Vagina (tissue), 2 donors: ENCODE measurements at places on chromosomes 6 and 20.
A peak's percentile ranks its signal among the peaks of the same experiment; 100 is the strongest.

- no peak overlapping the region for H3K4me3 ChIP-seq
- peak; percentile 58 for DNase-seq
- no peaks in the 10 kb centered on the region for H3K27me3 ChIP-seq
- no peaks in the 10 kb centered on the region for H3K36me3 ChIP-seq
- no peak overlapping the region for H3K27ac ChIP-seq
Observed at GRCh38 chr6:45626087-45626891, 248.6 kb upstream of the SUPT3H start.

DNA sequence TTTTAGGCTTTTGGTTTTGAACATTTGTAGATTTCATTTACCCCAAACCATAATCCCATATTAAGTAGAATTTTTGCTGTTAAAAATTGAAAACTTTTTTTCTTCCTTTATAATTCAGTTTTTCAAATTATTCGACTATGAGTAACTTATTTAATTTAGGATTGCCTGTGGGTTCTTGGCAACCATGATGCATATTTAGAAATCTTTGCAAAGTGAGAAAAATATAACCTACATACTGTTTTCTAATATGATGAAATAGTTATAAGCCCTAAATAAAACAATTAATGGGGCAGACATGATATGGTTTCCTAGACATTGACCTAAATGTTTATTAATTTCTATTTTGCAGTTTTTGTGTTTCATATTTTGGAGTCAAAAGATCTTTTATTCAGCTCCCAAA, 23.6 kb downstream of the NEDD9 start:
- peak overlapping the region; percentile 53 for H3K27ac ChIP-seq
- H3K4me1 ChIP-seq: peaks cover 70% of the 10 kb centered on the region
- H3K4me3 ChIP-seq: no peak overlapping the region
- no peak for DNase-seq
- H3K36me3 ChIP-seq: no peaks in the 10 kb centered on the region
- no peaks in the 10 kb centered on the region for H3K27me3 ChIP-seq

GRCh38 chr6:150220634-150221551, 78.0 kb downstream of the PPP1R14C start:
- no peak overlapping the region for H3K4me3 ChIP-seq
- H3K27ac ChIP-seq: no peak overlapping the region
- no peaks in the 10 kb centered on the region for H3K4me1 ChIP-seq
- no peak for DNase-seq
- H3K36me3 ChIP-seq: no peaks in the 10 kb centered on the region

DNA sequence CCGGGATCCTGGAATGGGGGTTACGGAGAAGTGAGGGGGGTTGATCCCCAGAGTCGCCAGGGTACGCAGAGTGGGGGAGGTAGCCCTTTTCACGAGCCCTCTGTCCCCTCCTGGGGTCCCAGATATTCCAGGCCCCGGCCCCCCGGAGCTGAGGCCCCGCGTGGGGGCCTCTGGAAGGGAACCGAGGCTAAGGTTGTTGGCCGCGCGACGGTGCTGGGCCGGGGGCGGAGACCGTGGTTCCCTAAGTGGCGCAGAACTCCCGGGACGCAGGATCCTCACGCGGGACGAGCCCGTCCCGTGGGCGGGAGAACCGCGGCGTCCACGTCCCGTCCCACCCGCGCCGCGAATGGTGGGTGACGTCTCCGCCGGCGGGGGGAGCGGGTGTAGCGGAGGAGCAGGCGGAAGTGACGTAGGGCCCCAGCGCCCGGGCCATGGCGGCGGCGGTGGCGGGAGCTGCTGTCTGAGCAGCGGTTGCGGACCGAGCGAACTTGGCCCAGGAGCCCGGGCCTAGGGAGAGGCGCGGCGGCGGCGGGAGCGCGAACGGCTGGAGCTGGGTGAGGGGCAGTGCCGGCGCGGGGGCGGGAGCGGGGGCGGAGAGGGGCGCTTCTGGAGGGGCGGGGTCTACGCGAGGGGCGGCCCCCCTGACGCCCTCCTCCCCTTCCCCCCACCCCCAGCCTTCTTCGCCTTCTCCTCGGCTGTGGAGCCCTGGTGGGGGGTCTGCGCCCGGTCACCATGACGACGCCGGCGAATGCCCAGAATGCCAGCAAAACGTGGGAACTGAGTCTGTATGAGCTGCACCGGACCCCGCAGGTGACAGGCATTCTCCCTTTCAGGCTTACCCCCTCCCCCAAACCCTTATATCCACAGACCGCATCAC, at the start of gene RING1:
Gene RING1 (plus strand): TSS at position 410 of the 877 bp plus-strand sequence. CDS start 323 bp downstream, at position 733.
- no peak for DNase-seq
- H3K4me1 ChIP-seq: peaks cover 56% of the 10 kb centered on the region
- no peaks in the 10 kb centered on the region for H3K27me3 ChIP-seq
- H3K4me3 ChIP-seq: peak within 1 kb of the TSS; percentile 93

DNA sequence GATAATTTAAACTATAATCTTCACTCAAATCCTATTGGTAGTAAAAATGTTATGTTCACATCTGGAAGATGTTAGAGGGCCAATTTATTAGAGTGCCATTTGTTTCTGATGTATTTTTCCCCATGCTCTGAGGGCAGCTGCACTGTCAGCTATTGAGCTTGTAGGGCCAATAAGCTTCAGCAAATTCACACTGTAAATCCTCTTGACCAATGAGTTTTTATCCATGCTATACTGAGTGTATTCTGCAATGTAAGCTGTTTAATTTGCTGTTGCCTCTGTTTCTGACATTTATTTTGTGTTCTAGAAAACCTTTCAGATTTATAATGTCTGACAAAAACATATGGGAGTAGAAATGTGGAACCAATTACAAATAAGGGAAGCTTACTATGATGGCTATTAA, 62.6 kb downstream of the OGFRL1 start:
- H3K4me3 ChIP-seq: no peak overlapping the region
- no peak for DNase-seq
- no peaks in the 10 kb centered on the region for H3K27me3 ChIP-seq

- no peaks in the 10 kb centered on the region for H3K36me3 ChIP-seq
- peaks cover 31% of the 10 kb centered on the region for H3K4me1 ChIP-seq
- no peaks in the 10 kb centered on the region for H3K27me3 ChIP-seq
- H3K27ac ChIP-seq: no peak overlapping the region
- no peak for DNase-seq
Observed at GRCh38 chr6:132135409-132135808, 184.2 kb upstream of the CCN2 start.

GRCh38 chr20:45500022-45500421, 15.4 kb downstream of the SPINT3 start:
- no peak overlapping the region for H3K4me3 ChIP-seq
- H3K27me3 ChIP-seq: no peaks in the 10 kb centered on the region
- no peak for DNase-seq
- no peaks in the 10 kb centered on the region for H3K4me1 ChIP-seq
- H3K27ac ChIP-seq: no peak overlapping the region

DNA sequence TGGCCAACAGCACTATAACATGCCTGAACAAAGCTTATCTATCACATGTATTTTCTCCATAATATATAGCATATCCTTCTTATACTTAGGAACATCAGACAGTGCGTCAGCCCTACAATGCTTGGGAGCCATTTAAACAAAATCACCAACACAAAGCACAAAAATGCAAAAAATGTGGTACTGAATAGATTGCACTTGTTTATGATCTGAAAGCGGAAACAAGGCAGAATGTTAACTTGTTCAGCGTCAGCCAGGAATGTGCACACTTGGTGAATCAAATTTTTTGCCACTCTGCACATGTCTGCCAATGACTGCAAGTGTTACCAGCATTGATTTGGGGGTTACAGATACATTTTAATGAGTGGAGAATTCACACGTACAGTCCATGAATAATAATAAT, 14.8 kb downstream of the SLC35A1 start:
- no peak overlapping the region for H3K27ac ChIP-seq
- no peak for DNase-seq
- no peaks in the 10 kb centered on the region for H3K4me1 ChIP-seq
- H3K27me3 ChIP-seq: no peaks in the 10 kb centered on the region
- H3K4me3 ChIP-seq: no peak overlapping the region
- no peaks in the 10 kb centered on the region for H3K36me3 ChIP-seq

GRCh38 chr20:20304942-20305341, 63.0 kb upstream of the INSM1 start:
- no peak overlapping the region for H3K4me3 ChIP-seq
- no peaks in the 10 kb centered on the region for H3K36me3 ChIP-seq
- no peak for DNase-seq
- H3K27ac ChIP-seq: no peak overlapping the region

DNA sequence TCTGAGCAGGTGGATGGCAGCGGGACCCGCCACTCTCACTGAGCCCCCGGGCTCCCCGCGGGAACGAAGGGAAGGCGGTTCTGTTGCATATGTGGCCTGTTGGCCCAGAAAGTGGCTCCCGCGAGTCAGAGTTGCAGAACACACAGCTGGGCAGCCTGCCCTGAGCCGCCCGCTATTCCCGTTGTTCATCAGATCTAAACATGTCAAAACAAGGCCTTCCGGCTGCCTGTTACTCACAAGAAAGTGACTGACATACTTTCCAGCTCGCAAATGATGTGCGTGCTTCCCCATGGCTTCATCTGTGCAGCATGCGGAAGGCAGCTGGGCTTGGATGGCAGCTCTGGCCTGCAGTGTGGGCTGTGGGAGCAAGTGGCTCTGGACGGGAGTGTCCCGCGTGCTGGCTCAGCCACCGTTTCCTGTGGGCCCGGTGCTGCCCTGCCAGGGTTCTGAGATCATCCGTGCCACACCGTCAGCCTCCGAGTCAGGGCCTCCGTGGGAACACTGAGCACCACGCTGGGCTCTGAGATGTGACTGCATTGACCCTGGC, 227.3 kb downstream of the ERMARD start:
- H3K36me3 ChIP-seq: no peaks in the 10 kb centered on the region
- no peaks in the 10 kb centered on the region for H3K27me3 ChIP-seq
- no peak overlapping the region for H3K4me3 ChIP-seq
- H3K27ac ChIP-seq: no peak overlapping the region

- peak within 1 kb of the TSS; percentile 81 for H3K27ac ChIP-seq
- H3K4me1 ChIP-seq: peaks cover 64% of the 10 kb centered on the region
- DNase-seq: no peak
- H3K27me3 ChIP-seq: no peaks in the 10 kb centered on the region
Observed at GRCh38 chr20:20017001-20017843, at the start of gene NAA20. Gene NAA20, plus strand, starts transcription at chr20:20017362. Its CDS starts 35 bp downstream, at chr20:20017397.

DNA sequence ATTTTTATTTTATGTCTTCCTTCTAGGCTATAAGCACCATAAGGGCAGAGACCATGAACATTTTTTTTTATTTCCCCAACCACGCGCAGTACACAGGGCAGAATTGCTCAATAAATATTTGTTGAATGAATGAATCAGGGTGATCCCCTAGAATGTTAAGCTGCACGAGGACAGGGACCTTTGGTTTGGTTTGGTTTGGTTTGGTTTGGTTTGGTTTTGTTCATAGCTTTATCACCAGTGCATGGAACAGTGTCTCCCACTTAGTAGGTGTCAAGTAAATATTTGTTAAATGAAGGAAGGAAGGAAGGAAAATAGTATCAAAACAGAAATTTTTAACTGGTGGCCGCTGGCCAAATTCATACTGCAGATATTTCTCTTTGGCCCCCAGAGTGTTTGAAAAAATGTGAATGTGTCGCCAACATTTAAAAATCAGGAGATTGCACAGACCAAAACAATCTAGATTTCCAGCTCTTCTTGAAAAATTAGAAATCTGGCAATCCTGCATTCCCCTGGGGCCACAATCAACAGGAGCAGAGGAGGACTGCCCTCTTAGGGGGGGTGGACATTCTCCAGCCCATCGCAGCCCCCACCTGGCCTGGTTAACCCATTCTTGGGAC, 205.3 kb downstream of the EYA2 start:
- DNase-seq: peak; percentile 80
- no peaks in the 10 kb centered on the region for H3K27me3 ChIP-seq
- no peaks in the 10 kb centered on the region for H3K4me1 ChIP-seq
- no peaks in the 10 kb centered on the region for H3K36me3 ChIP-seq
- no peak overlapping the region for H3K27ac ChIP-seq

- H3K4me3 ChIP-seq: no peak overlapping the region
- no peaks in the 10 kb centered on the region for H3K4me1 ChIP-seq
- DNase-seq: no peak
- H3K27ac ChIP-seq: no peak overlapping the region
- no peaks in the 10 kb centered on the region for H3K27me3 ChIP-seq
Observed at GRCh38 chr20:1108437-1108920, 9.9 kb upstream of the PSMF1 start.

DNA sequence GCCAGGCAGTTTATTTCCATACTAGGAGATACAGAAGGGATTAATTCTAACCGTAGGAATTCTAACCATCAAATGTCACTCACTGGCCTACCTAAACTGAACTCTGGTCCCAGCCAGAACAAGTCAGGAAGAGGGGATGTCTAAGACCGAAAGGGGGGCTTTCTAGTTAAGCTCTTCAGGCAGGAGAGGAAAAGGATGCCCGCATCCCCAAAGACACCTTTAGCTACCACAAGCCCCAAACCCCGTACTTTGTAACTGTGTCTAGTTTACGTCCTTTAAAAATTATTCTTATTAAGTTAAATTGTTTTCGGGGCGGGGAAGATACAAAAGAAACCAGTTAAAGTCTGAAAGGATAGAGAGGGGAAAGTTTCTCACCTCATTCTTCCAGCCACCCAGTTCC, 1.2 kb upstream of the ZNF76 start:
- no peak for DNase-seq
- peaks cover 31% of the 10 kb centered on the region for H3K4me1 ChIP-seq
- H3K36me3 ChIP-seq: no peaks in the 10 kb centered on the region
- peak overlapping the region; percentile 85 for H3K4me3 ChIP-seq
- no peaks in the 10 kb centered on the region for H3K27me3 ChIP-seq

- no peak overlapping the region for H3K27ac ChIP-seq
- H3K4me3 ChIP-seq: no peak overlapping the region
- H3K4me1 ChIP-seq: no peaks in the 10 kb centered on the region
- H3K36me3 ChIP-seq: no peaks in the 10 kb centered on the region
Observed at GRCh38 chr6:72709431-72709830, 87.6 kb downstream of the KCNQ5 start.

GRCh38 chr6:15109338-15110090, 136.4 kb upstream of the JARID2 start:
- no peak overlapping the region for H3K4me3 ChIP-seq
- H3K36me3 ChIP-seq: no peaks in the 10 kb centered on the region
- no peak overlapping the region for H3K27ac ChIP-seq
- no peaks in the 10 kb centered on the region for H3K4me1 ChIP-seq
- DNase-seq: no peak

GRCh38 chr6:110098511-110099116, 80.9 kb downstream of the WASF1 start:
- no peaks in the 10 kb centered on the region for H3K27me3 ChIP-seq
- DNase-seq: no peak
- H3K4me3 ChIP-seq: no peak overlapping the region
- no peaks in the 10 kb centered on the region for H3K36me3 ChIP-seq

GRCh38 chr6:123168466-123168865, 172.4 kb downstream of the CLVS2 start:
- H3K36me3 ChIP-seq: no peaks in the 10 kb centered on the region
- no peak for DNase-seq
- no peaks in the 10 kb centered on the region for H3K4me1 ChIP-seq
- H3K4me3 ChIP-seq: no peak overlapping the region

GRCh38 chr6:152272486-152272885, 364.7 kb downstream of the SYNE1 start:
- H3K4me3 ChIP-seq: no peak overlapping the region
- H3K4me1 ChIP-seq: peaks cover 50% of the 10 kb centered on the region

- H3K4me3 ChIP-seq: no peak overlapping the region
- H3K27ac ChIP-seq: no peak overlapping the region
- no peaks in the 10 kb centered on the region for H3K4me1 ChIP-seq
- no peak for DNase-seq
- no peaks in the 10 kb centered on the region for H3K27me3 ChIP-seq
Observed at GRCh38 chr6:161487694-161488093, 213.8 kb upstream of the AGPAT4 start.
